CD4-positive, alpha-beta T cell treated with Interleukin-4 for 4 hours (primary cell): ENCODE measurements at places on chromosomes 7 and 10.

- DNase-seq: no peak
Observed at GRCh38 chr10:13270877-13271551, 28.9 kb downstream of the PHYH start.

- DNase-seq: no peak
Observed at GRCh38 chr10:106971411-106971831, 193.1 kb downstream of the SORCS1 start.

DNA sequence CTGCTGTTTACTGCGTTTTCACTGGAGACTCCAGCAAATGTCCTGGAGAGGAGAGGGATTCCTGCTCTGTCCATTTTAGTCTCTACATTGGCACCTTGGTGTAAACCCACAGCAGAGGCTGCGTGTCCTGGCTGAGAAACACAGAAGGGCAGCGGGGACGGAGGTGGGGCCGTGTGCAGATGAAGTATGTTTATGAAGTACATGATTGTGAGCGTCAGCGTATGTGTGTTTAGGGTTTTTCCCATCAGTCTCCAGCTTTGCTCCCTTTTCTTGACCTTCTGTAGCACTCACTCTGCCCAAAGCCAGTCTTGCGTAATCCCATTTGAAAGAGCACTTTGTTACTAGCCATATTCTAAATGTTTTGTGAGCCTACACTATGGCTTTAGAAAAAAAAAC is 750.7 kb upstream of the SORCS1 start:
- DNase-seq: no peak

- no peak for DNase-seq
Observed at GRCh38 chr7:137304165-137304564, 39.4 kb downstream of the PTN start.

GRCh38 chr10:130618647-130619046 is 482.5 kb downstream of the GLRX3 start:
- DNase-seq: no peak

GRCh38 chr7:10315881-10316280 is 657.8 kb upstream of the PHF14 start:
- no peak for DNase-seq

DNA sequence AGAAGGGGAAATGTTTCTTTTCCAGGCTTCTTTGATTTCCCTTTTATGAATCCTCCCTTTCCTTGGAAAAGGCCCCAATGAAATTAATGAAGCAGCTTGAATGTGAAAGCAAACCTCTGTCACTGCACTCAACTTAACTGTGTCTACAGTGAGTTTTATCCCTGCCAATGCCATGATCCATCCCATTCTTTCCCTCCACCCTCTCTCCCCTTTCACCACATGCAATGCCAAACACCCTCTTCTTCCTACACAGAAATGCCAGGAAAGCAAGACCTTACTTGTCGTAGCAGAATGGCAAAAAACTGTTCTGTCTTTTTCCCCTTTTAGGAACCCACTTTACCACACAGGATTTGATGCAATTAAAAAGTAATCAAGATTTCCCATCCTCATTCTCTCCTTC is 47.3 kb upstream of the TRIL start:
- DNase-seq: no peak

DNA sequence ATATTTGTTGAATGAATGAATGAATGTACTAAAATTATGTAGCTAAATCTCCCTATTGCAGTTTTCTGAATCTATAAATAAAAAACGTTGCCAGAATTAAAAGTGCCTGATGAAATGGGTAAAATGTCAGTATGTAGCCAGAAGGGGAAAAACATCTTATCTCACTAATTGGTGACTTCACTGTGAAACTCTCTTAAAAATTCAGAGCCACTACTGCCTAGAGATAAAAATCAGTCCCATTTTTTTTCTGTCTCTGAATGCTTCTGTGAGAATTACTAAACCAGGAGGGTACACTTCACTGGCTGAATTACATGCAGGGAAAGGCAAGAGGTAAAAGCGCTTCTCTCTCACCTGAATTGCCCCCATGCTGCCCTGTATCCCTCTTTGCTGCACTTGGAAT is 69.6 kb upstream of the HPS1 start:
- no peak for DNase-seq

GRCh38 chr10:77268721-77269120 is 368.9 kb downstream of the KCNMA1 start:
- no peak for DNase-seq
